Activated T-cell treated with anti-CD3 and anti-CD28 coated beads for 4 hours (primary cell): ENCODE measurements at places on chromosomes 5 and 9.

- no peak for DNase-seq
Observed at GRCh38 chr5:153552886-153553285, 62.4 kb downstream of the GRIA1 start.

DNA sequence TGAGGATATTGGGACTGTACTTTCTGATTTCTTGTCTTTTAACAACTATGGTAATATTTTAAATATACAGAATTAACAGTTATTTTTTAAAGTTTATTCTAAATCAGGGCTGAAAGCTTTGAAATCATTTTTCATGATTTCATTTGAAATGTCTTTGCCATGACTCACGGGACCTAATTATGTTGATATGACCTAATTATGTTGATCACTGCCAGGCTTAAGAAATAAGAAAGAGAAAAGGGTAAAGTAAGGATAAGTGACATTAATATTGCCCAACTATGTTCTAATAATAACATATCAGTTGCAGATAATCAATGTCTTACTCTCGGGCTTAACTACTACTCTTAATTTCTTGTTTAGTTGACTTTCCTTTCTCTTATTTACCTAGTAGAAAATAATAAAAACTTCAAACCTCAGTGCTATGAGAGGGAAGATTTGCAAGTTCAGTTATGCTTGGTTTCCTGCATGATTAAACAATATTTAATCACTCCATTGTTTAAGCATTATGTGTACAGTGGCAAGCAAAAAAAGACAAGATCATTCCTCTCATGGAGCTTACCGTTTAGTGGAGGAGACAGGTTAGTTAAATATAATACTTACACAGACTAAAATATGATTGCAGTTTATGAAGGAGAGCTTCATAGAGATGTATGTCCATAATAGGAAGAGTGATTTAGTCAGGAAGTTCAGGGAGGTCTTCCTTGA is 67.0 kb upstream of the EIF4EBP3 start:
- DNase-seq: no peak

DNA sequence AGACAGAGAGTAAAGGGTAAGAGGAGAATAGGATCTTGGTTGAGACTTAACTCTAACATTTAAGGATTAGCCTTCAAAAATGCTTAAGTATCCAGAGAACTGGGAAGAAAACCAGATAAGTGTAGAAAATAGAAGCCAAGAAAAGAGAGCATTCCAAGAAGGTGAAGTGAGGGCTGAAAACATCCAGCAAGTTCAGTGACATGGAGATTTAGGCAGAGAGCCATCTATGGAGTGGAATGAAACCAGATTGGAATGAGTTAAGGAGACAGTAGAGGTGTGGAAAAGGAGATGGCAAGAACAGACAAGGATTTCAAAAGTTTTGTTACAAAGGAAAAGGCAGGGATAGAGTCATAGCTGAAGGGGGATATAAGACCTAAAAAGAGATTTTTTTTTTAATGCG is 188.1 kb downstream of the TRPM3 start:
- no peak for DNase-seq

DNA sequence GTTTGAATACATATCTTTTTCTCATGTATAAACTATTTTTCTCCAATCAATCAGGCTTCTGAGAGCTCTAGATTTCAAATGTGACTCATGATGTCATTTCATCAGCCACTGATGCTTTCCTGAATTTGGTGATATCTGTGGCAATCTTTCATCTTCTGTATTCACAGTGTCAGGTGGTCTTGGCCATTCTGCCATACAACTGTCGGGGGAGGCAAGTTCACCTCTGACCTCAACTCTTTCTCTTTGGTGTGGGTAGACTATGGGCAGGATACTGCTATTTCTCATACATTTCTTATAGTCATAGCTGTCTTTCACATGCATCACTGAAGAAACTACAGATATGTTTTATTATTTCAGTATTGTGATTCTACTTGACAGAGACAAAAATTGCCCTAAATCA is 414.1 kb upstream of the MEF2C start:
- no peak for DNase-seq

- DNase-seq: no peak
Observed at GRCh38 chr5:39843767-39844166, 419.0 kb upstream of the DAB2 start.

GRCh38 chr9:37408933-37409710 is 13.4 kb upstream of the GRHPR start:
- DNase-seq: peak; percentile 21

GRCh38 chr5:130270786-130271185 is 366.5 kb downstream of the CHSY3 start:
- DNase-seq: no peak

GRCh38 chr9:121853617-121854395 is 202.4 kb downstream of the DAB2IP start:
- DNase-seq: no peak

- no peak for DNase-seq
Observed at GRCh38 chr5:3526551-3527185, 69.0 kb upstream of the IRX1 start.

GRCh38 chr5:54470677-54471076 is 15.2 kb downstream of the HSPB3 start:
- no peak for DNase-seq

- no peak for DNase-seq
Observed at GRCh38 chr5:139810341-139811273, 15.0 kb downstream of the PSD2 start.
